Glomerular endothelial cell (primary cell): ENCODE measurements at places on chromosomes 5 and 9.

GRCh38 chr9:135079018-135079417 lies 8.4 kb upstream of the OLFM1 start:
- no peak for DNase-seq

DNA sequence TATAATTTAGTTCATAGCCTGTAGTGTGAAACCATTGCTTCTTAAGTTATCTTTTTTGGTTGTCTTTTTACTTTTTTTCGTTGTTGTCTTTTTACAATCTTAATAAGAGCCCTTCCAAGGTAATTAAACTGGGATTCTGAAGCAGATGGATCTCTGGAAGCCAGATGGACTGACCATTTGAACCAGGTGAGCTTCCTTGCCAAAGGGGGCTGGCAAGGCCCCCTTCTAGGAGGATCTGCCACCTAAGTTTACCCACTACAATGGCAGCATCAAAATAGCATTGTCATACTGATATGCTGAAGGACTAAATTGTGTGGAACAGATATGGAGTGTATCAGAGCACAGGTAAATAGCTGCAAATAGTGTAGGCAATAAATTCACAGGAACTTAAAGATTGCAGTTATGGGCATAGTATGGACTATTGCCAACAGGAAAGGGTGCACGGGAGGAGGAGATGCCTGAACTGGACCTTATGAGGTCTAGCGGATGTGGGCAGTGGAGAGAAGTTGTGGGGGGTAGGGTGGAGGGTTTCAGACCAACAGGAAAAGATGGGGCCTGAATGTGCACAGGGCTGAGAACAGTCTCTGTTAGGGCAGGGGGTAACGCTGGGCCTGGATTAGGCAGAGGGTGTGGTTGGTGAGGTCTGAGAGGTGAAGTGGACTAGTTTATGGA lies 61.5 kb upstream of the CTXN3 start:
- no peak for DNase-seq

DNA sequence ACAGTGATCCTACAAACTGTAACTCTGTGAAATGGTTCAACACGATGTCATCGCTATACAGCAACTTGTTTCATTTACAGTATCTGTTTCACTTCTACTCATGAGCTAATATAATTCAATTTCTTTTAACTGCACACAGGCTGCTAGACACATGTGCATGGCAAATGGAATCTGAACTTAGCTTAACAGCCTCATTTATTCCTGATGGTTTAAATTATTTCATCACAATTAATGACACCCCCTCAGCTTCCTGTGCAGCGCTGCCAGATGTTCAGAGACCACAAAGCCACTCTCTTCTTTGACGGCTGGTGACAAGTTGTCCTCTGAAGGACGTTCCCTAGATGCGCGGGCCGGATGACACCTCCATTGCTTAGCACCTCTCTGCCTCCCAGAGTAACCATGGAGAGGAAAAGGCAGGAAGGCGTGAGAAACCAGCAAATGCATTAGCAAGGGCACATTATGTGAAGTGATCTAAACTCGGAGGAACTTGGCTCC lies 191.1 kb downstream of the BNC2 start:
- DNase-seq = no peak

DNA sequence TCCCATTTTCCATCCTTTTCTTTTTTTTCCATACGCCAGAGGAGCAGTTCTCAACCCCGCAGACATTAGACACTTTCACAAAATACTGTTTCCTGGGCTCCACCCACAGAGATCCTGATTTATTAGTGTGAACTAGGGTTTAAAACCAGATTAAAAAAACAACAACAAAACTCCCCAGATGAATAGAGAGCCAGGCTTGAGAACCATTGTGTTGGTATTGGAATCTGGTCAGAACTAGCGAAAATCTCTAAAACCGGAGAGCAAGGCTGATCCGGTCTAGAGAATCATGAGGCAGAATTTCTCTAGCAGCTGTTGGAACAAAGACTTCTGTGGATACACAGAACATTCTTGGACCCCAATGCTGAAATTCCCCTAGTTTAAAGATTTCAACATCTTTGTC lies 173.0 kb downstream of the PCSK1 start:
- DNase-seq = no peak

DNA sequence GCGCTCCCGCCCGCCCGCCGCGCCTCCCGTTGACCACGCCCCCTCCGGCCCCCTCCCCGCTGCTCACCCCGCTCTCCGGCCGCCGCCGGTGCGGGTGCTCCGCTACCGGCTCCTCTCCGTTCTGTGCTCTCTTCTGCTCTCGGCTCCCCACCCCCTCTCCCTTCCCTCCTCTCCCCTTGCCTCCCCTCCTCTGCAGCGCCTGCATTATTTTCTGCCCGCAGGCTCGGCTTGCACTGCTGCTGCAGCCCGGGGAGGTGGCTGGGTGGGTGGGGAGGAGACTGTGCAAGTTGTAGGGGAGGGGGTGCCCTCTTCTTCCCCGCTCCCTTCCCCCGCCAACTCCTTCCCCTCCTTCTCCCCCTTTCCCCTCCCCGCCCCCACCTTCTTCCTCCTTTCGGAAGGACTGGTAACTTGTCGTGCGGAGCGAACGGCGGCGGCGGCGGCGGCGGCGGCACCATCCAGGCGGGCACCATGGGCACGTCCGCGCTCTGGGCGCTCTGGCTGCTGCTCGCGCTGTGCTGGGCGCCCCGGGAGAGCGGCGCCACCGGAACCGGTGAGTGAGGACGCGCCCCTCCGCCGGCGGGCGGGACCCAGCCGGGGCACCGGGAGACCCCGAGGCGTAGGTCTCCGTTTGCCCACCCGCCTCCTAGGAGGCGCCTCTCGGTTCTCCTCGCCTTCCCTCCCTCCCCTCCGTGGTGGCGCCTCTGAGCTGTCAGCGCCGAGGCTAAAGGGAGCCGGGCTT lies at the start of gene VLDLR:
Gene VLDLR, plus strand, starts transcription at position 66 of the 739 bp plus-strand sequence. Its CDS starts 403 bp downstream, at position 469.
- DNase-seq = no peak

DNA sequence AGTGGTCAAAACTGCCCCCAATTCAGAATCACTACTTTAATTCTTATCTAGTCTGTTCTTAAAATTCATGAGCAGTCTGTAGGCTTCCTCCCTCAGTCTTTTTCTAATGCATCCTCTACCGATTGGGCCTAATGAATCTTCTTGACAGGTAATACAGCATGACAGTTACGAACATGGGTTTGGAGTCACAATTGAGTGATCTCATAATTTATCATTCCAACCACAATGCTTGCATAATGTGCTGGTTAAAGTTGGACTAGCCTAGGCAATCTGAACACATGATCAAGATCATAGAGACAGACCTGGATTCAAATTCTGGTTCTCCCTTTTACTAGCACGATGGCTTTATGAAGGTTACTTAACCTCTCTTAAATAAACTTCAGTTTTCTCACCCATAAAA lies 33.1 kb upstream of the SETD9 start:
- no peak for DNase-seq

GRCh38 chr5:98997000-98997399 lies 68.2 kb upstream of the CHD1 start:
- no peak for DNase-seq

- no peak for DNase-seq
These were observed 48.4 kb upstream of the CKMT2 start for GRCh38 chr5:81184749-81185110.

- DNase-seq = no peak
These were observed 4.5 kb upstream of the CARD19 start for GRCh38 chr9:93091453-93092081.

DNA sequence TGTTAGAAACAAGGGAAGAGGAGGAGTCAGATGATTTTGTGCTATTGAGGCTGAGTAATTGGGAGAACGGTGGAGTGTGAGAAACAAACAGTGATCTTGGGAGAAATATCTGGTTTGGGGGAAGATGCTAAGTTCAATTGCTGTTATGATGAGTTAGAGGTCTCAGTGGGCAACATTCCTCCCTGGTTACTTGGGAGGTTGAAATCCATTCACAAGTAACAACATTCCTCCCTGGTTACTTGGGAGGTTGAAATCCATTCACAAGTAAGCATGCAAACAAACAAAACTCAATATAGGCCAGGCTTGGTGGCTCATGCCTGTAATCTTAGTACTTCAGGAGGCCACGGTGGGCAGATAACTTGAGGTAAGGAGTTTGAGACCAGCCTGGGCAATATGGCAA lies 38.7 kb downstream of the AGXT2 start:
- no peak for DNase-seq

DNA sequence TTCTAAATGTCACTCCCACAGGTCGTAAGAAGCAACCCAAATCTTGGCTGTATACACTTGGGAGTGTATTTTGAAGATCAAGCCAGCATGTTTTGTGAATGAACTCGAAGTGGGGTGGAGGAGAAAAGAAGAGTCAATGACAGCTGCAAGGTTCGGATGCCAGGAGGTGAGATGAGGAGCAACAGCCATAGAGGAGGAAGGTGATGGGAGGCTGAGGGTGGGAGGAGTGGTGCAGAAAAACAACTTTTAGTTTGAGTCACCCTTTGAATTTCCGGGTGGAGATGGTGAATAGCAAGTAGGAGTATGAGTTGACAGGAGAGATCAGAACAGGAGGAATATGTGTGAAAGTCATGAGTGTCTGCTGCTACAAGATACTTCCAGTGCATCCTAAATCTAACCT lies 153.6 kb downstream of the DIRAS2 start:
- no peak for DNase-seq

DNA sequence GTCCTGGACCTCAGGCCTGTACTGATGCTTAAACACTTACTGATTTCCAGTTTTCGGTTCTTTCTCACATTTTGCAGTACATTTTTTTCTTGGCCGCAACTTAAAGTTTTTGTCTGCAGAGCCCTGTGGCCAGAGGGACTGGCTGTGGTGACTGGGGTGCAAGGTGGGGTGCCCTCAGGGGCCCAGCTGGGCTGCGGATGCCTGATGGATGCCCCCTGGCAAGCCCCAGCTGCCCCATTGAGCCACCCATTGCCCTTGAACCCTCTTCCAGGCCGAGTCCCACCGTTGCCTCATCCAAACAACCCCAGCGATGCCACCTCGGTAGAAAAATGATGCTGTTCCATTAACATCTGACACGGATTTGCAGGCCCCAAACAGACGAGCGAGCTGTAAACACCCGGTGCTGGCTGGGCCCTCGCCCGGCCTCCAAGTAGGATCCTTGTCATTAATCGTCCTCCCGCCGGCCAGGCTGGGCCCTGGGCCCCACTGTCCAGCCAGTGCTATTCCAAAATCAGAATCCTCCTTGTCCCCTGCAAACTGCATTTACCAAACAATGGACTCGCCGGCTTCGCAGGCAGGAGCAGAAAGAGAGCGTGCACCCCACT lies 107.9 kb downstream of the PHF2 start:
- no peak for DNase-seq

GRCh38 chr9:127133739-127134167 lies 11.3 kb upstream of the ANGPTL2 start:
- DNase-seq = no peak

DNA sequence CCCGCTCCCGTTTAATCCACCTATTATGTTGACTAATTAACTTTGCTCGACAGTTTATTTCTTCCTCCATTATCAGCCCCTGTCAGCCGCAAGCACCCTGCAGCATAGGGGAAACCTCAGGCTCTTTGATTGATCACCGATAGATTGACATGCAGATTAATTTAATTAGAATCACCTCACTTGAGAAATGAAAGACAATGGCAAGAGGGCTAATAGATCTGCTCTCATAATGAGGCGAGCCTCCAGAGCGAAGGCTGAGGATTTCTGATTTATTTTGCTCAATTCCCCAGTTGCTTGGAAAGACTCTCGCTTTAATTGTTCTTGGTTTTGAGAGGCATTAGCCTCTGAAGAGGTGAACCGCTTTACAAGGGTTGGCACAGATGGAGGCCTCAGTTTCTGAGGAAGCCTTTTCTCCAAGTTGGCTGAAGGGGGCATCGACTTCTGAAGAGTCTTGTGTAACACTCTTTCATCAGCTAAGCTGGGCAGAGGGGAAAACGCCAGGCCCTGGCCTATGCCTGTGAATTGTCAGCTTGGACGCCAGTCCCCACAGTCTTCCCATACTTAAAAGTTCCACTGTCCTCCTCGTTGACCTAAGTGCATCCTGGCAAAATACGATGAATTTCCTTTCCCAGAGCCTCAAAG lies 275.4 kb downstream of the EBF1 start:
- no peak for DNase-seq

- no peak for DNase-seq
These were observed 23.0 kb downstream of the SPARC start for GRCh38 chr5:151663617-151664293.

- DNase-seq = no peak
These were observed at the start of gene C1QTNF2 for GRCh38 chr5:160369990-160370712. Gene C1QTNF2, minus strand, starts transcription at chr5:160370626. Its CDS starts 15,615 bp downstream, at chr5:160355011.

GRCh38 chr9:13952906-13953305 lies 361.0 kb downstream of the NFIB start:
- no peak for DNase-seq

DNA sequence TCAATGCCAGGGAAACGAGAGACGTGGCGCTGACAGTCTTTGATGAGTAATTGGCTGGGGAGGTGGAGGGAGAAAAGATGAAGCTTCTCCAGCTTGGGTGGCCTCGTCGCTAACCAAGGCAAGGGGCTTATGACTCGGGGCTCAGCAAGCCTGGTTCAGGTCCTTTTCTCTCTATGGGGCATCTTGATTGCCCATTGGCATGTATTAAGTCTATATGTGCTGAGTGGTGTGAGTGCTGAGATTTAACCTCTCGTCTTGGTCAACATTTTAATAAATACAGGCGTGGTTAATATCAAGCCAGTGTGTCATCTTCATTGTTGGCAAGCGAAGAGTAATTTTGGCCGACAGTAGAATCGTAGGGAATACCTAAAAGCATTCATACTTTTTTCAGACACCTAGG lies 85.9 kb downstream of the RAI14 start:
- DNase-seq = no peak

GRCh38 chr9:16401701-16402100 lies 468.8 kb downstream of the BNC2 start:
- DNase-seq = no peak

- no peak for DNase-seq
These were observed 6.3 kb downstream of the IGIP start for GRCh38 chr5:140131967-140132409.

DNA sequence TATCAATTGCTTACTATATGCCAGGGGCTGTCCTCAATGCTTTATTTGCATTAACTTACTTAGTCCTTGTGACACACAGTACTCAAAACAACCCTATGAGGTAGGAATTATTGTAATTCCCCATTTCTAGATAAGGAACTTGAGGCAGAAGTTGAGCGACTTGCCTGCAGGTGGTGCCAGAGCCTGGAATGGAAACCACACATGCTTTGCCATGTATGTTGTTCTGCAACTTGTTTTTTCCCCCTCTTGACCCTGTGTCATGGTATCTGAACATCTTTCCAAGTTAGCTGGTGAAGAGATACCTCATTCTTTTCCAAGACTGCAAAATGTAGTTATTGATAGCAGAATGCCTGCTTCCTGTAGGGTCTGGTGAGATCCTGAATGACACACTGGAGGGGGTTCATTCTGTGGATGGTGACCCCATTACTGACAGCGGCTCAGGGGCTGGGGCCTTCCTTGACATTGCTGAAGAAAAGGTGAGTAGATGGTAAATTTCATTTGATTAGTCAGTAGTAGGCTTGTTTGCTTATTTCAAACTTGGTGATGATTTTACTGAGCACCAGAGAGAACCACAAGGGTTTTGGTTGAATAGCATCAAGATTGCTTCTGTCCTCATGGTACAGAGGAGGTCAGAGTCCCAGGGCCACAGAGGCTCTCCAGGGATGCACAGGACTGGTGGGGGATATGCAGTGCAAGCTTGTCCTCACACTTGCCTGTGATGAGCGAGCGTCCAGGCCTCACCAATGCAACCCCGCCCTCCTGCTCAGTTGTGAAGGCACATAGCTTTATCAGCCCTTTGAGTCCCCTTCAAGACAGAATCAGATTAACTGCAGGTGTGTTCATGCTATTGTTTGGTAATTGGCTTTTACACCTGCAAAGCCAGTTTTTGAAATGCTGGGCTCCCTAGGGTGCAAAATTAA lies 57.0 kb downstream of the COL15A1 start:
- DNase-seq = no peak
